ENCODE measurements at places on chromosomes 4 and X. TPM values are rescaled to one million over a fixed set of nuclear protein-coding genes. Genes with fewer than 3 reads are reported as not detected.

Gene LANCL3
- 0.16 TPM for total RNA-seq

Gene USP27X
- total RNA-seq, result 4.4 TPM

Gene FAM200B
- 29.1 TPM for total RNA-seq

Gene CENPVL1
- not detected for total RNA-seq
